ENCODE measurements at places on chromosomes 11 and 22.

- DNase-seq, result no peak
Measured at GRCh38 chr11:28105869-28106268, 2.1 kb downstream of the KIF18A start.

DNA sequence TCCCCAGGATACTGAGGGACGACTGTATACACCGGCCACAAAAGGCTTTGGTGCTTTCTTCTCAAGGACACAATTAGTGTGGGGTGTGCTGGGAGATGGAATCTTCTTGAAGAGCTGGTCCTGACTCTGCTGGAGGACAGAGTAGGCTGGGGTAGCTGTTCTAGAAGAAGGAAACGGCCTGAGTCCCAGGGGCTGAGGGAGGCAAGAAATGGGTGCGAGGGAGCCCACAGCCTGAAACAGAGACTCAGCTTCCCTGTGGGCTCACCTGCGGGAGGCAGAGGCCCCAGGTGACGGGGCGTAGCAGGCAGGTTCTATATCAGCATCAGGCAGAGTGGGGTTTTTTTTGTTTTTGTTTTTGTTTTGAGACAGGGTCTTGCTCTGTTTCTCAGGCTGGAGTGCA lies 36.6 kb downstream of the PARVG start:
- DNase-seq, result no peak

- DNase-seq, result no peak
Measured at GRCh38 chr11:104661471-104661870, 236.8 kb downstream of the CASP12 start.

GRCh38 chr11:23206741-23207336 lies 346.6 kb upstream of the CCDC179 start:
- DNase-seq, result no peak

DNA sequence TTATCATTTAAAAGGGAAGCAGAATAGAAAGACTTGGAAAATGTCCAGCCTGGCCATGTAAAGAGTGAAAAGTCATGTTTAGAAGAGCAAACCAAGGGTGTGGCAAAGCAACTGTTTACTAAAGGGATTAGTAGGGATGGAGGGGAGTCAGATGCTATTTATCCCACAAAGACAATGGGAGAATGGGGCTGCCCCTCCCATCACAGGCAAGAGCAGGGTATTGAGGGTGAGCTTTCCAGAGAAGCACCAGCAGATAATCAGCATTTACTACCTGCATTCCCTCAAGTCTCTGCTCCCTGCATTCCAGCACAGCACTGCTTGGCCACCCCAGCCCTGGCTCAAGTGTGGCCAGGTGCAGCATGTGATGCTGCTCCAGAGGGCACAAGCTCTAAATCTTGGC lies 18.5 kb upstream of the QSER1 start:
- DNase-seq, result peak; percentile 55

DNA sequence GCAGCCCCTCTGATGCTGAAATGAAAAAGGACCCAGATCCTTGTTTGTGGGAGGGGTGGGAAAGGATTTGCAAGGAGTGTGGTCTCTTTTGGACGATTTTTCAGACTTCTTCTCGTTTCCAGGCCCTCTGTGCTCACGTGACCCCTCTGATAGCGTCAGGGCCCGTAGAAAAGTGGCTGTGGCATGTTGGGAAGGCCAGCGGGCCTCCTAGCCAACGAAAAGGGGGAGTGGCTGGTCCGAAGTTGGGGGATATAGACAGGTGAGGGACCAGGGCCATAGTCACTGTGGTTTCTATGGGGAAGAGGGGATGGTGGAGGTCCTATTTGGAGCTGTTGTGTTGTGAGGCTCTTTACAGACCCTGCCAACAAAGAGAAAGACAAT lies 6.6 kb downstream of the PARVB start:
- no peak for DNase-seq

GRCh38 chr22:44455963-44456358 lies 42.1 kb downstream of the RTL6 start:
- DNase-seq, result no peak

GRCh38 chr11:119363851-119364590 lies 17.5 kb downstream of the USP2 start:
- peak; percentile 56 for DNase-seq
